ENCODE measurements at places on chromosomes 3 and 15.

- no peak for DNase-seq
Observed at GRCh38 chr3:172454180-172454579, 5.9 kb upstream of the GHSR start.

DNA sequence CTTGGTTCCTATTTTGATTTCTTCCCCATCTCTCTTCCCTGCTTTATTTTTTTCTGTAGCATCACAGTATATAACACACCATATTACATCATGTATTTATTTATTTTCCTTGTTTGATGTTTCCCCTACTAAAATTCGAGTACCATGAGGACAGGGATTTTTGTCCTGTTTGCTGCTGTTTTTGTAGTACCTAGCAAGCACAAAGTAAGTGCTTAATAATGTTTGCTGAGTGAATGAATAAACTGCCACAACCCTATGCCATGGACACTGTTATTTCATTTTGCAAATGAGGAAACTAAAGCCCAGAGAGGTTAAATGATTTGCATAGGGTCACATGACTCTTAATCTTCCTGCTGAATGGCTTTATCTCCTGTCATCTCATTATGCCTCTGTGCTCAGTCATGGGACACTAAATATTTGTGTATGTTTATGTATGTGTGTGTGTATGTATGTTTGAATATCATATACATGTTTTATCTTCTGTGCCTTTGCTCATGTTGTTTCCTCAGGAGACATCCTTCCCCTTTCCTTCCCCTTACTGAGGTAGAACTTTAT is 26.1 kb upstream of the MGA start:
- no peak for DNase-seq

DNA sequence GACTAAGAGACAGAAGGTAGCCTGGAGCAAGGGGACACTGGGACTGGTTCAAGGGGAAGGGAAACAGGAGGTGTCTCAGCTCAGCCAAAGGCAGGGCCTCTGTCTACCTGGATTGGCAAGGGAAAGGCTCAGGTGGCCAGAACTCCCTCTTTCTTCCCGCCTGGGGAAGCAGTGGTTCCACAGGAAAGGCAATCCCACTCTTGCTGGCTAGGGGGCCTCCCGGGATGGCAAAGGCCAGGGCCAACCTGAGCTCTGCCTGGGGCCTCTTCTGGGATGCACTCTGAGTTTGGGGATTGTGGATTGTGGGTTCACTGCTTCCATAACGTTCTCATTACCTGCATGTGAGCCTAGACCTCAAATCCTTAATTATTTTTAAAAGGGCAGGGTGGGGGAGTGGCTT is 13.0 kb upstream of the PARP6 start:
- no peak for DNase-seq

DNA sequence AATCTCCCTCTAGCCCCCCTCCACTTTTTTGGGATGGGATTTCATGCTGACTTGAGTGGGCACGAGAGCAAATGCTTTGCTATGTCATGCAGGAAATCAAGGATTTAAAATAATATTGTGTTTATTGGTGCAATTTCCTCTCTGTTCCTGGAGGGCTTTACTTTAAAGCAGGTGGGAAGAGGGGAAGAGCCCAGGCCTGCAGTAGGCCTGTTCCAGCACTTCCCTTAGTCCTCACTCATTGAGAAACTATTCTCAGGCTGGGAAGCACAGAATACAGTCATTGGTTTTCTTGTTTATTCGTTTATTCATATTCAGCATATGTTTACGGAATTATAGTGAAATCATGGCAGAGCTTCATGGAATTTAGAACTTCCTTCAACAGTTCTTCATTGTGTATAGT is 41.7 kb upstream of the SPSB4 start:
- no peak for DNase-seq

- DNase-seq, result no peak
Observed at GRCh38 chr15:99564221-99565048, 1.3 kb upstream of the MEF2A start.

GRCh38 chr3:43872901-43873300 is 182.2 kb downstream of the ABHD5 start:
- DNase-seq, result no peak

DNA sequence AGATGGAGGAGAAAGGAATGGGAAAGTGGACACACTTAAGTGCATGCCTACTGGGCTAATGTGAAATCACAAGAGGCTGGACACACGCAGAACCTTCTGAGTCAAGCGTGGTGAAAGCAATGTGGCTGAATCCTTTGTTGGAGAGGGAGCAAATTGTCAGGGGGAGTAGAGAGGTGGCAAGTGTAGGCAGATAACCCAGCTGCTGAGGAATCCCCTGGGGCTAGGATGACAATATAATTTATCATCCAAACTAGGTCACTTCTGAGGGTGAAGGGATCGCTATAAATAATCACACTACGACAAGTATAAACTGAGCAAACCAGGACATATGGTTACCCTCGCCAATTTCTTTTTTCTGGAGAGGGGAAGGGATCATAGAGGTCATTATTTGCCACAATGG is 28.7 kb downstream of the TAMM41 start:
- no peak for DNase-seq

GRCh38 chr3:145088917-145089316 is 1072.1 kb downstream of the PLOD2 start:
- no peak for DNase-seq

DNA sequence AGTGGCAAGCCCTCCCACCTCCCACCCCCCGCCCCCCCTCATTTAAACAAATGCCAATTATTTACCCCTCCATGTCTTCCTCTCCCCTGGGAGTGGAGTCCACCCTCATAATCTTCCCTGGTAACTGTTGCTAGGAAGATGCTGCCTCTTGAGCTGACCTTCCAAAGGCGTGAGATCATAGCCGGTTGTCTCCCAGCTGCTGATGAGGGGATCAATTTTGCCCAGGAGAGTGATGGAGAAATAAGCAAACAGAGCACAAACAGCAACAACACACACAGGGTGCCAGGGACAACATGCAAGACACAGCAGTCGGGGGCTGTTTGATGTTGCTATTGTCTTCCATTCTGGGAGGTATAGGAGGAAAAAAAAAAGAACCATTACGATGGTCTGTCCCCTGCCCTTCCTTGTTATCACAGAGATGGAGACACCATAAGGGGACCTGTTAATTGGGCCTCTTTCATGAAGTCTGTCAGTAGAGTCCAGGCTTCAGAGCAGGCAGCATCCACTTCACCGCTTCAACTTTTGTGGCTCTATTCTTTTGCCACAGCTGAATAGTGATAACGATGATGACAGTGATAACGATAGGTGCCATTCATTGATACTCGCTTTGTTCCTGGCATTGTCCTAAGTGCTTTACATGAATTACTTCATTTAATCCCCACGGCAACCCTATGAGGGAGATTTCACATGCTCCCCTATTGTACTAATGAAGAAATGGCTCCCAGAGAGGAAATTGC is 76.9 kb upstream of the RGMA start:
- DNase-seq, result no peak

GRCh38 chr3:134462331-134462941 is 23.3 kb downstream of the ANAPC13 start:
- DNase-seq, result no peak

DNA sequence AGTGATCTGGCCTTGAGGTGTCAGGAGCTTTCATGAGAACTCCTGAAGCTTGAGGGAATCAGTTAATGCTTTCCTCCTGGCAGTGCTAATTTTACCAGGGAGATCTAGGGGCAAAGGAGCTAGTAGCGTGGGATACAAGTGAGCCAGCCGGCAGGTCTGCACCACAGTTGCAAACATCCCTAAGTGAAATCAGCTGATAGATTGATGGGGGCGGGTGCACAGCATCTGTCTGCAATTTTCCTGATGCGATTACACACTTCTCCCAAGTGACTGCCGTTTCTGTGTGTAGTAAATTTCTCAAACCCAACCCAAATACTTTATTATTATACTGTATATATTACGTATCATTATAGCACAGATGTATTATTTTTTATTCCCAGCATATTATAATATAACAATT is 304.5 kb downstream of the AGBL1 start:
- no peak for DNase-seq

- no peak for DNase-seq
Observed at GRCh38 chr3:9123840-9124239, 125.6 kb downstream of the SRGAP3 start.

DNA sequence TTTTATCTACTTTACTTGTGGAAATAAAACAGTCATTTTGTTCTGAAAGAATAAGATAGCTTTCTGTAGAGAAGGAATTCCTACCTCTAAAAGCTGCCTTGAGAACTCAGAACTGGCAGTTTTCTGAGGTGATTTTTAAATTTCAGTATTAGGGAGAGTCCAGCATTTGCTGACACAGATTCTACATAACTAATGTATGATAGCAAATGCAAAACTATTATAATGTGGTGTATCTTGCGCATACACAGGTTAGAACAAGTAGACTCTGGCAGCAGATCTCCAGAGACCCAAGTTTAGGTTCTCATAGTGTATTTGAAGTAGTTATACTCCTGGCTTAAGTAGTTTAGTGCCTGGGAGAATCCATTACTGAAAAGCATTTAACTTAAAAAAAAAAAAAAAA is 30.8 kb downstream of the OIP5 start:
- DNase-seq, result no peak

DNA sequence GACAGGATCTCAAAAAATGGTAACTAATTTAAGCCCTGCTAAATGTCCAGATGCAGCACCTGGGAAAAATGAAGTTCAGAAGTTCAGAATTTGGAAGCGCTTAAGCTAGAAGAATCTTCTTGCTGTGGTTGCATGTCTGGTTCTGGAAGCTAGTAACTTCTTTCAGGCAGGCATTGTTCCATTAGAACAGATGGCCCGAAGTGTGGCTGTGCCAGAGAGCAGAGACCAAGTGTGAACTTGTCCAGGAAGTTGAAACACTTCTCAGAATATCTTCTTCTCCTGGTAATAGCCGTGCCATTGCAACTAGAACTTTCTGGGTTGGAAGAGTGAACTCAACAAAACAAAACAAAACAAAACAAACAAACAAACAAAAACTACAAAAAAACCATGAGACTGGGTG is 80.0 kb downstream of the MITF start:
- no peak for DNase-seq

DNA sequence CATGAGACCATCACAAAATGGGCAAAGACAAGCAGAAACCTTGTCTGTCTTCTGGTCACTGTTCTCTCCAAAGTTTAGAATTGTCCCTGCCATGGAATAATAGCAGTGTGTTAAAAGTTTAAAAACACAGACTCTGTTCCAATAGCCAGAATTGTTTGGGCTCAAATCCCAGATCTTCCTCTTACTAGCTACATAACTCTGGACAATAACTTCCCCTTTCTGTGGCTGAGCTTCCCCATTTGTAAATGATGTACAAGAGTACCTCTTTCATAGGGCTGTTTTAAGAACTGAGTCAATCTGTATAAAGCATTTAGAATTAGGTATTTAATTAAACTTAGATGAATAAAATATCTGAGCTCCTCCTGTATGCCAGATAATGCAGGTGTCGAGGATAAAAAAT is 623.0 kb downstream of the NTRK3 start:
- DNase-seq, result no peak

DNA sequence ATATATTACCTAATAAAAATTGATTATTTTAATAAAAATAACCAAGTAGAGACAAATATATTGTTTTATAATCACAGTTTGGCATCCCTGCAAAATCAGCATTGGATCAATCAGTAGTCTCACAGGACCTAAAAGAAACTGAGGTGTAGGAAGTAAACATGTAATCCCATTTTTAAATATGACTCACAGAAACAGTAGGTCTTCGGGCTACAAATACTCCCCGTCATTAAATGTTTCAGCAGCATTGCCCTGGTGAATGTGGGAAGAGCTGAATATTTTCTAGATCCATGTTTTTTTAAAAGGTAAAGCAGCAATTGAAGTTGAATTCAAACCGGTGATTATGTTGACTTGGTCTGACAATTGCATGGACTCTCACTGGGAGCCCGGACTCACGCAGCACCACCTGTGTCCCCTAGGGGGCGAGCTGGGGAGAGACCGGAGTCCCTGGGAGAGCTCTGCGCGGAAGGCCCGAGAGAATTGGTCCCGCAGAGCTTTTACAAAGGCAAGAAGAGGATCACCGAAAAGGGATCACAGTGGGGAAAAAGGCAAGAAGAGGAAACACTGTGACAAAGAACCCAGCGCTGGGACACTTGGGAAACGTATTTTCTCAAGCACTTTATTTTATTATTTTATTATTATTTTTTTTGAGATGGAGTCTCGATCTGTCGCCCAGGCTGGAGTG is 17.2 kb upstream of the USP3 start:
- DNase-seq, result no peak

DNA sequence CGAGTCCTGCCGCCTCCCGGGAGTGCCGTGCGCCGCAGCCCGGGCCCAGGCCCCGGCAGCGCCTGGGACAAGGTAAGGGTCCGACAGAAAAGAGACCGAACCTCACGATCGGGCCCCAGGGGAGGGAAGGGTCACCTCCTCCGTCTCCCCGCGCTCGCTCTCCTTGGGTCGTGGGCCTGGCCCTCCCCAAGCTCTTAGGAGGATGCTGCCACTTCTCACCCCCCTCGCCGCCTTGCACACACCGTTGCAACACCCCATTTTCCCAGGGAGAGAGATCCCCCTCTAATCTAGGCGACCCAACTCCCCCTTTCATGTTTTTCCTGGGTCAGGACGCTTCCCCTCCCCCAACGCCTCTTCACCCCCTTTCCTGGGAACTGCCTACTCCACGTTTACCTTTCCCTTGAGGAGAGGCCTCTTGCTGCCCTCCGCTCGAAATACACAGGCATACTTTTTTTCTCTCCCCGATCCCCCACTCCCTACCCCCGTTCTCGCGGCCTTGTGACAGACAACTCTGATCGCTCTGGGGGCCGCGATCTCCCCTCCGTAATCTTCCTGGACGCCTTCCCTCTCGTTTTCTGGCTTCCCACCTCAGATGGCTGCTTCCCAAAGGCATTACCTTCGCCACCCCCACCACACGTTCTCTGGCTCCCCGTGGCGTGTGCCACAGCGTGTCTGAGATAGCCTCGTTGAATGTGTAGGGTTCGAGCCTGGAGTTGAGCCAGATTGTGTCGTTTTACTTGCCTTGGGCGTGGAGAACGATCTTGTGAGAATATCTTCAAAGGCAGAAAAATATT is 688 bp downstream of the SETD5 start:
- peak; percentile 13 for DNase-seq

DNA sequence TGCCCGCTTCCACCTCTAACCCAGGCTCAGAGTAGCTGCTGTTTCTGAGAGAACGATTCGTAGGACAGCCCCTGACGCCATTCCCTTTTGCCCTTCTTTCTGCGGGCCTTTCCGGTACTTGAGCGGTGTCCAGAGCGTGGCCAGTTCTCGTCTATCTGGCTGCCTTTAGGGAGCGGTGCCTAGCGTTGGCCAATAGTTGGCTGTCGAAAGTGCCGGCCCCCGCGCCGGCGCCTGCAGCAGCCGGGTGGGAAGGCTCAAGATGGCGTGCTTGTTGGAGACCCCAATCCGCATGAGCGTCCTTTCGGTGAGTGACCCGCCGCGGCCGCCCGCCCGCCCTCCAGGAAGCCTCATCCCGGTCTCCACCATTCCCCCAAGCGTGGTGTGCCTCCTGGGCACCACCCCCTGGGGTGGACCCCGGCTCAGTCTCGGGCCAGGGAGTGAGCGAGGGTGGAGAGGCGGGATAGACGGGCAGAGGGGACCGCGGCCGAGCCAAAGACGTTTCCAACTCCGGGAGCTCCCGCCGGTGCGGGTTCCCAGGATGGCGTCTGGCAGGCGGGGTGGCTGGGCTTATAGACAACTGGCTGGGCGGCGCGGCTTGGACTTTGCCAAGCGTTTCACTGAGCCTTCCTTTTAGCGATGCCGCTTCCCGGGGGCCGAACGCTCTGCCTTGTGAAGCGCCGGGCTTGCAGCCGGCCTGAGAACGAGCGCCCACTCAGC is at the start of gene ARMC8:
TSS of gene ARMC8 (plus strand) at position 6 of the 717 bp plus-strand sequence. CDS start at position 260, 254 bp downstream.
- DNase-seq, result no peak
